ENCODE measurements at places on chromosomes 5 and 9.

DNA sequence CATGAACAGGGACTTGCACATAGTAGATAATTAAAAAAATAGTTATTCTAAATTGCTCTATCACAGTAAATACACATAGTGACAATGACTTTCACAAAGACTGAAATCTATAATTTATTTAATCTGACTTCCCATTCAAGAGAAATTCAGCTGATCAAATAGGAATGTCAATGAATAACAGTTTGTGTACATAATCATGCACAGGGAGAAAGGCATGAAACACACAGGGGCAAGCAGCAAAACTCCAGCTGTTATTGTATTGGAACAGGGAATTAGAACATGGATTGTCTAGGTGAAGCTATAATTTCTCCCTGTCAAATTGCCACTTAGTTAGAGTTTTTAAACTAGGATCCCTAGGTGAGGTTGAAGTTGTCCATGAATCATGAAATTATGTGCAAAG lies 99.9 kb downstream of the HCN1 start:
- DNase-seq: no peak

DNA sequence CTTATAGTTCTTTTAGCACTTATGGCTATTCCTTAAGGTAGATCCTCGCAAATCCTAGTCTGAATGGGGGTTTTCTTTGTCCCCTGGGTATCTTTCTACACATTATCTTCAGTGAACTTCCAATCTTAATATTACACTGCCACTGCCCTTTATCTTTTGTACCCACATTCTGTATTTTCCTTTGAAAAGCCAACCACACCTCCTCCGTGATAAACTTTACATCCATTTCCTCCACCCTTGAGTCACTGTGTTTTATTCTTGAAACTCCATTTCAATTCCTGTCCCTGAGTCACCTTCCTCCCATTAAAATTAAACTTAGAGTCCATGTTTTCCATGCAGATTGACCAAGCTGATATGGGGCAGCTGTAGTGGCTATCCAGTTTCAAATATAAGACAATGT lies 43.2 kb upstream of the RICTOR start:
- DNase-seq: no peak

- DNase-seq: peak; percentile 54
Observed at GRCh38 chr9:71353720-71354119, 232.3 kb upstream of the TRPM3 start.

DNA sequence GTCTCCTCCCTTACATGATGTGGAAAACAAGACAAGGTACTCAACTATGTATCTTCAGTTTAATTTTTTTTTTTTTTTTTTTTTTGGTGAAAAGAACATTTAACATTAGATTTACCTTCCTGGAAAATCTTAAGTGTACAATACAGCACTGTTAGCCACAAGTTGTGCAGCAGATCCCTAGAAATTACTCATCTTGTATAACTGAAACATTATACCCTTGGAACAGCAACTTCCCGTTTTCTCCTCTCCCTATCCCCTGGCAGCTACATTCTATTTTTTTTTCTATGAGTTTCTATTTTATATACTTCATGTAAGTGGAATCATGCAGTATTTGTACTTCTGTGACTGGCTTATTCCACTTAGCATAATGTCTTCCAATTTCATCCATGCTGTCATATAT lies 421.9 kb upstream of the FTMT start:
- no peak for DNase-seq

DNA sequence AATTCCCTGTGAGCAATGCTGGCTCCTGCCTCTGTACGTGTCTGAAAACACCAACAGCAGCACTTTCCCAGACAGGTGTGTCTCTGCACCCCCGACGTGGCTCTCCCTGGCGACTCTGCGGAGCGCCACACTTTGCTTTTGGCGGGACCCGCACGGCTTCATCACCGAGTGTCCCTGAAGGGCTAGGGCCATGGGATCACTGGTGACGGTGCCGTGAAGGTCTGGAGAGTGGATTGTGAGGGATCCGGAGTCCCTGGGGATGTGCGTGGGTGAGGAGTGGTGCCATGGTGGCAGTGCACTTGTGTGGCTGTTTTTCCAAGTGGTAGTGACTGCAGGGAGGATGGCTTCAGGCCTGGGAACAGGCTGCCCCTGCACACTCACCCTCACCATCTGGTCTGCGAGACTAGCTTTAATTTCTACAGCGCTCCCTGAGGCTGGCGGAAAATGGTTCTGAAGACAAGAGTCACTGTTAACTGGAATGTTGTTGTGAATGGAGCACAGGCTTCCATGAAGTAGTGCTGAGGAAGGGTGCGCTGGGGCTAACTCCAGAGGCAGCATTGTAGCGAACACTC lies 3.2 kb downstream of the NKD2 start:
- DNase-seq: no peak

DNA sequence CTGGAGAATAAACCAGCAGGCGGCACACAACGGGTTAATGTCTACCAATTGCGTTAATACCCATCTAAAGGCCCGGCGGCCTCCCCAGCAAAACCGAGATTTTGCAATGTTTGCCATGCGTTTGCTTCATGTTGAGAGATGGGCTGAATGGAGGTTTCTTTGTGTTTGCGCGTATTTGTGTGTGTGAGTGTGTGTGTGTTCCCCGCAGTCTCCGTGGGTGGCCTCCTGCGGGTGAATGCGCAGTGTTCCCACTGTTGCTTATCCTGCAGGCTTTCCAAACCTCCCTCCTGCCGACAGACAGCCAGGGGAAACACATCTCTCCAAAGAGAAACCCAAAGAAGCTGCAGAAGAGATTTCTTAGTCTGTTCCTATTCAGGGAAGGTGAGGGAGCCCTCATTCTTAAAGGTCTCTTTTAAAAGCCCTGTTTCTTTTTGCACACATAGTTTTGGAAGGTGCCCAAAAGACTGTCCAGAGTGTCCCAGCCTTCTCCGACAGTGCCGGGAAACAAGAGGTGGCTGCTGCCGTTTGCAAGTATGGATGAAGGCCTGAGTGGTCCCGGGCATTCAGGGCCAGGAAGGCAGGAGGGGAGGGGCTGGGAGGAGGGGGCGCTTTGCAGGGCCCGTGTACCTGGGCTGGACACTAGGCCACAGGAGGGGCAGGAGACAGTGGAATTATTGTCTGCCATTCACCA lies 103.8 kb upstream of the ERCC6L2 start:
- peak; percentile 76 for DNase-seq

DNA sequence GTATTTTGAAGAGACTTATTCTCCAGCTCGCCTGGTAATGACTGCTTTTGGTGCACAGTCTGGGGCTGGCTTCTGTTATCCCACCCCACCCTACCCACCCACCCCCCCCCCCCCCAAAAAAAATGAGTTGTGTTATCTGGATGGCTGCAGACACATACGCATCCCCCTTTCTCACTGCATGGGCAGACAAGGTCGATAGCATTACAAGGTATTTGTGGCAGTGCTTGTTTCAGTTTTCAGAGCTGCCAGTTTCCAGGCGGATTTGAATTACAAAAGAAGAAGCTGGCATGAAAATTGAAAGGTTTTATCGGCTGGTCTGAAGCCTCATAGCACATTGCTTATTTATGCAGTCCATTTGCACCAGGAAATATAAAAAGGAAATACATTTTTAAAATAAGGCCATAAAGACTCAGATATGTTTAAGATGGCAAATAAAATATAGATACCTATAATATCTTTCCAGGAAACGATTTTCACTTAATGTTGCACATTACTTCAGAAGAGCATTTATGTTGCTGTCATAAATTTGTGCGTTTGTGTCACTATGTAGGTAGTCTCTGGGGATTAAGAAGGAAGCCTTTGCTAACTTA lies 85.1 kb upstream of the GRHPR start:
- no peak for DNase-seq

DNA sequence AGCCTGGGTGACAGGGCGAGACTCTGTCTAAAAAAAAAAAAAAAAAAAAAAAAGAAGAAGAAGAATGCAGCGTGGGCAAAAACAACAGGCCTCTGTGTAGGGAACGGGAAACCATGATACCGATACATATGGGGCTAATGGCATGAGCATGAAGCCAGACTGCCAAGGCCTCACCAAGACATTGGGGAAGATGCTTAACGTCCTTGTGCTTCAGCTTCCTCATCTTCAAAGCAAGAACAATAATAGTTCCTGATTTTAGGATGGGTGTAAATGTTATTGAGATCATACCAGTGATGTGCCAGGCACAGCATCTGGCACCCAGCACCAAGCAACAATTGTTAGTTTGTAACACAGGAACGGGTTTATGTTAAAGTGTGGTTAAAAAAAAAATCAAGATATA lies 51.4 kb downstream of the NEURL1B start:
- no peak for DNase-seq

GRCh38 chr5:150114102-150114641 lies 27.8 kb upstream of the CSF1R start:
- DNase-seq: no peak

DNA sequence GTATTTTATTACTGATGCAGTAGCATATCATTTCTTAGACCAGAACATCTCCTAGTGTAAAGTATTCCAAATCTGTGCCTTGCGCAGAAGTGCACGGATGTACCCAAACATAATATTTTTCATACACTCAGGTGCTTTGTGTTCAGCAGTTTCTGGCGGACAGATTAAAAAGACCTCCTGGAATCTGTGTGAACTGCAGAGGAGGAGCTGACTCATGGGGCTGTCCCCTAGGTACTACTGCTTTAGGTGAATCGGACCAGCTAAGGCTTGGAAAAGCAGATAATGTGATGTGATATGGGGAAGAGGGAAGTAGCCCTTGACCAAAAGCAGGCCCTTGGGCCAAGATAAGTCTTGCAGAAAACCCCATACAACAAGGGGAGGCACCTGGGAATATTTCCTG lies 310.1 kb downstream of the PLK2 start:
- DNase-seq: no peak

DNA sequence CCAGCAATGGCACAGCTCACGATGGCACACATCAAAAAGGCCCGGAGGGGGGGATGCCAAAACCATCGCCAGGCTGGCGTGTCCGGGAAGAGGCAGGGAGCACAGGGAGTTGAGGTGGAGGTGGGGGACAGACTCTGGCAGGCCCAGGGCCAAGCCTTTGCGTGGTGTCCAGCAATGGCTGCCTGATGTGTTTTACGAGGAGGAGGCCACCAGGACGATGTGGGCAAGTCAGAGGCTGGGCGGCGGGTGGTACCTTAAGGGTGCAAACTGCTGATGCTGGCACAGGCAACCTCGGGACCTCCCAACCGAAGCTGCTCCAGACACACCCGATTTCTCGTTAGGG lies 4.7 kb downstream of the VAV2 start:
- DNase-seq: no peak

Measured in fibroblast of skin of scalp (primary cell).